ENCODE measurements at places on chromosomes 5 and 9. TPM values are rescaled to one million over a fixed set of nuclear protein-coding genes. Genes with fewer than 3 reads are reported as not detected.
A peak's percentile ranks its signal among the peaks of the same experiment; 100 is the strongest.

- no peak overlapping the region for H3K4me3 ChIP-seq
- H3K4me1 ChIP-seq = peaks cover 11% of the 10 kb centered on the region
- no peak overlapping the region for H3K27ac ChIP-seq
- no peaks in the 10 kb centered on the region for H3K36me3 ChIP-seq
These were observed 8.8 kb downstream of the GARNL3 start for GRCh38 chr9:127273326-127273725.

- H3K27me3 ChIP-seq = no peaks in the 10 kb centered on the region
- no peak for DNase-seq
- no peaks in the 10 kb centered on the region for H3K36me3 ChIP-seq
- no peak overlapping the region for H3K27ac ChIP-seq
- no peaks in the 10 kb centered on the region for H3K4me1 ChIP-seq
- no peak overlapping the region for H3K4me3 ChIP-seq
These were observed 279.2 kb downstream of the DMAC1 start for GRCh38 chr9:7520396-7520795.

- DNase-seq = no peak
- H3K36me3 ChIP-seq = no peaks in the 10 kb centered on the region
- no peak overlapping the region for H3K27ac ChIP-seq
These were observed 74.1 kb upstream of the ELL2 start for GRCh38 chr5:96035796-96036195.

DNA sequence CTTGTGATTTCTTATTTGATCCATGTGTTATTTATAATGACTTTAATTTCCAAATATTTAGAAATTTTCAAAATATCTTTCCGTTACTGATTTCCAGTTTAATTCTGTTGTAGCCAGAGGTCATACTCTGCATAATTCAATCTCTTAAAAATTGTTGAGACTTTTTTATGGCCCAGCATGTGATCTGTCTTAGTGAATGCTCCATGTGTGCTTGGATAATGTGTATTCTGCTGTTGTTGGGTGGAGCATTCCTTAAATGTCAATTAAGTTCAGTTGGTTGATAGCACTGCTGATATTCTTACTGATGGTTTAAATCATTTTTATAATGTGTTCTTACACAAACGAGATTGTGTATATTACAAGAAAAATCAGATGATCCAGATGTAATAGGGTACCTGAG, 180.8 kb downstream of the RGS3 start:
- no peaks in the 10 kb centered on the region for H3K4me1 ChIP-seq
- no peaks in the 10 kb centered on the region for H3K27me3 ChIP-seq
- no peak for DNase-seq
- no peaks in the 10 kb centered on the region for H3K36me3 ChIP-seq

The VLDLR gene
- total RNA-seq = 31.5 TPM

The OGN gene
- total RNA-seq = 16.4 TPM

DNA sequence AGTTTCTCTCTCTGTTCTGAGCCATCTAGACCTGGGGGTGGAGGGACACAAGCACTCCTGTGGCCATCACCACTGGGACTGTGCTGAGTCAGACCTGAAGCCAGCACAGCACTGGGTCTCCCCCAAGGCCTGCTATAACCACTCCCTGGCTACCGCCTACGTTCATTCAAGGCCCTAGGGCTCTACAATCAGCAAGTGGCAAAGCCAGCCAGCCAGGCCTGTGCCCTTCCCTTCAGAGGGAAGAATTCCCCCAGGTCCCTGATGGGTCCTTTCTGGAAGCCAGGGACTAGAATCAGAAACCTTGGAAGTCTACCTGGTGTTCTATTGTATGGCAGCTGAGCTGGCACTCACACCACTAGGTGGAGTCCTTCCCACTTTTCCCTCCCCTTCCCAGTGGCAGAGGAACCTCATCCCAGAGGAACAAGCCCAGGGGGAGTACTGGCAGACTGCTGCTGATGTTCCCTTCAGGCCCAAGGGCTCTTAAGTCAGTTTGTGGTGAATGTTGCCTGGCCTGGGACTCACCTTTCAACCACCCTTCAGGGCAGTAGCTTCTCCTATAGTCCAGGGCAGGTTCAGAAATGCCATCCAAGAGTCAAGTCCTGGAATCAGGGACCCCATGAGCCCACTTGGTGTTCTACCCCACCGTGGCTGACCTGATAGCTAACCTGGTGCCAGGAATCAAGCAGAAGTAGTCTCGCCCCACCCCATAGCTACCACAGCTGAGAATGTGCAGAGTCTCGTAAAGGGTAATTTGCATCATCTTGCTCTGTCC, 20.0 kb downstream of the JMY start:
- no peaks in the 10 kb centered on the region for H3K27me3 ChIP-seq
- no peak overlapping the region for H3K27ac ChIP-seq
- DNase-seq = no peak
- H3K4me3 ChIP-seq = no peak overlapping the region

- no peak overlapping the region for H3K4me3 ChIP-seq
- no peak overlapping the region for H3K27ac ChIP-seq
- DNase-seq = no peak
- H3K4me1 ChIP-seq = peaks cover 5% of the 10 kb centered on the region
- no peaks in the 10 kb centered on the region for H3K27me3 ChIP-seq
These were observed 127.2 kb upstream of the CXCL14 start for GRCh38 chr5:135705941-135706466.

- no peak overlapping the region for H3K4me3 ChIP-seq
- no peak for DNase-seq
- H3K27ac ChIP-seq = no peak overlapping the region
- 0 out of 2 replicates have a peak, but pooled peaks cover 6% of the 10 kb centered on the region for H3K36me3 ChIP-seq
- H3K27me3 ChIP-seq = no peaks in the 10 kb centered on the region
These were observed 55.6 kb downstream of the CAMSAP1 start for GRCh38 chr9:135851748-135852147.

- H3K4me1 ChIP-seq = no peaks in the 10 kb centered on the region
- H3K36me3 ChIP-seq = no peaks in the 10 kb centered on the region
- H3K27ac ChIP-seq = no peak overlapping the region
- no peak for DNase-seq
- H3K27me3 ChIP-seq = no peaks in the 10 kb centered on the region
These were observed 49.6 kb downstream of the SERINC5 start for GRCh38 chr5:80206282-80206681.

- no peak for DNase-seq
- no peaks in the 10 kb centered on the region for H3K27me3 ChIP-seq
- H3K4me3 ChIP-seq = no peak overlapping the region
- no peaks in the 10 kb centered on the region for H3K4me1 ChIP-seq
- H3K27ac ChIP-seq = no peak overlapping the region
These were observed 138.1 kb downstream of the TMEM167A start for GRCh38 chr5:82938901-82939725.

GRCh38 chr9:33294670-33295432, 4.5 kb downstream of the NFX1 start:
- H3K4me1 ChIP-seq = peaks cover 84% of the 10 kb centered on the region
- peak overlapping the region; percentile 97 for H3K27ac ChIP-seq

The DNAH5 gene
- total RNA-seq = not detected

DNA sequence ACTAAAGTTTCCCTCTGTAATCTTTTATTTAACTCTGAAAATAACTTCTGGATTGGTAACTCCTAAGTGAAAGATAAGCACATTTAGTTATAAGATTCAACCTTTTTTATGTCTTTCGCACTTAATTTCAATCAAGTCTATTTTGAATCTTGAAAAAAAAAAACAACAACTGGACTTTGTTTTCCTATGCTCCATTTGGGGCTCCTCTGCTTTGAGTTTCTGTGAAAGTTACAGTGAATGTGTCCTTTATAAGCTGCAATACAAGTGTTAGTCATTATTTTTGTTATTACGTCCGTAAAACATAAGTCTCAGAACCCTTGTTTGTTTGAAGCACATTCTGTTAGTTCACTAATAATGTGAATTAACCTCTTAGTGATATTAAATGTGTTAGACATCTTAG, 276.8 kb downstream of the ADAMTS6 start:
- H3K27ac ChIP-seq = no peak overlapping the region
- DNase-seq = no peak
- H3K36me3 ChIP-seq = no peaks in the 10 kb centered on the region
- no peaks in the 10 kb centered on the region for H3K4me1 ChIP-seq

DNA sequence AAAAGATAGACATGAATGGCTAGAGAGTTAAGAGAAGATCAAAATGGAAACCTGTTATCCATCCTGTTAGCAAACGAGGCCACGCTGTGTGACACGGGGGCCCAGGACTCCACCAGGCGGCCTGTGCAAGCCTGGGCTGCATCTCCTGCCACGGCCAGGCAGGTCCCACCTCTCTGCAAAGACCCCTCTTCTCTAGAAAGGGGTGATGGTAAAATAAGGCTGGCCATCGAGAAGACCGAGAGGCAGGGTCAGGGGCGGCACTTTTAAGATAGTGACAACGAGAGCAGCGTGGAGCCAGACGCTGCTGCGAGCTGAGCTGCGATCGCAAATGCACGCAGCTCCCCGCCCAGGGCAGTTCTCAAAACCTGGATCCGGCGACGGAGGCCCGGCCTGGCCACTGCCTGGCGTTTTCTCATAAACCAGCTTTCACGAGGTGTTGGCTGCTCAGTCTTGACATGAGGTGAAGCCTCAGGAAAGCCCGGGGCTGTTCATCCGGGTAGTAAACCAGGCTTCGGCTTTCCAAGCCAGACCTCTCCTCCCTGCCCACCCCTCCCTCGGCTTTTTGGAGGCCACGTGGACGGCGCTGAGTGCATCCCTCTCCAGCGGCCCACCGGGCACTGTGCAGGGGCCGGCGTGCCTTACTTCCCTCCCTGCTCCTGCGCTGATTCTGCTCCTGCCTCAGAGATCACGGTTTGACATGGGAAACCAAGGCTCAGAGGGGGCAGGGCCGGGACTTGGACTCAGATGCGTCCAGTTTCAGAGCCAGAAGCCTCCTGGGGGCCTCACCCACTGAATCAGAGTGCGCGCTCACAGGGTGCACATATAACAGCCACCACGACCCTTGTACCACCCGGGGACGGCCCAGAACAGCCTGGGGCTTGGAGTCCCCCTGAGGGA, 151.6 kb upstream of the PHYKPL start:
- no peak overlapping the region for H3K27ac ChIP-seq
- no peaks in the 10 kb centered on the region for H3K36me3 ChIP-seq
- H3K4me1 ChIP-seq = no peaks in the 10 kb centered on the region
- DNase-seq = no peak
- no peaks in the 10 kb centered on the region for H3K27me3 ChIP-seq

GRCh38 chr5:66518753-66519152, 77.4 kb upstream of the MAST4 start:
- H3K27me3 ChIP-seq = no peaks in the 10 kb centered on the region
- peaks cover 36% of the 10 kb centered on the region for H3K4me1 ChIP-seq
- H3K36me3 ChIP-seq = no peaks in the 10 kb centered on the region
- H3K27ac ChIP-seq = no peak overlapping the region
- H3K4me3 ChIP-seq = no peak overlapping the region
- DNase-seq = no peak

The IRX2 gene
- not detected for total RNA-seq

- H3K27me3 ChIP-seq = no peaks in the 10 kb centered on the region
- no peak overlapping the region for H3K4me3 ChIP-seq
- DNase-seq = no peak
- peak overlapping the region; percentile 98 for H3K27ac ChIP-seq
- H3K36me3 ChIP-seq = peaks cover 50% of the 10 kb centered on the region
- peaks cover 97% of the 10 kb centered on the region for H3K4me1 ChIP-seq
These were observed 25.7 kb downstream of the RC3H2 start for GRCh38 chr9:122879443-122879842.

DNA sequence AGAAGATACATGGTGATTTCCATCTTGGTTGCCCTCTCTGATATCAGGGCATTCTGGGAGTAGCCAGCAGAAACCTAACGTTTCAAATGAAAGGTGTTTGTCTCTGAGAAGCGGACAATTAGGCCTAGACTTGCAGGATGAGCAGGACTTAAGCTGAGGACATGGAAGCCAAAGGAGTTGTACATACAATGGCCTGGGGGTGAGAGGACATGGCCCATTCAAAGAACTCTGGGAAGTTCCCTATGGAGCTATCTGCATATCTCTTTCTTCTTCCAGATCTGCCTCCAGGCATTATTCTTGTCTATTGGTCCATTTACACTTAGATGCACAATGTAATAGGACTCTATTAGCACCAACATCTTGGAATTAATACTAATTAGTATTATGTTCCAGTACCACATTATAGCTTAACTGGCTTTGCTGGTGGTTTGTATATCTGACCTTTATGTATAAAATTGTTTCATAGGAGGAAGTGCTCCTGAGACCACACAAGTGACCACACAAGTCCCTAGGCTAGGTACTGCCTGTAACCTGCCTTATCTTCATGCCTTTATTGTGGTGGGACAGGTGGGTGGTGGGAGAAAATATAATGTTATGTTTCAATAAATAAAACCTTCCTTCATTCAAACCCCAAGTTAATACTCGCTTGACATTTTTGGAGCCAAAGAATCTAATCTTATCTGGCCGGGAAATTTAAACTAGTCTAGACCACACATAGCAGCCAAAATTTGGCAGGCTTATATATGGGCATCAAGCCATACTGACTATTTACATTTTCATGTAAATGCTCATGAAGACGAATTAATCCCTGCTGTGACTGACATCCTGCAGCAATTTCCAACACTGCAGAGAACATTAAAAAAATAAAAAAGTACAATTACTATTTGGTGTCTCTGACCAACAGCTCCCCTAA, 52.1 kb upstream of the EQTN start:
- no peaks in the 10 kb centered on the region for H3K27me3 ChIP-seq
- no peak for DNase-seq
- peaks cover 14% of the 10 kb centered on the region for H3K4me1 ChIP-seq
- H3K4me3 ChIP-seq = no peak overlapping the region
- no peak overlapping the region for H3K27ac ChIP-seq

- no peaks in the 10 kb centered on the region for H3K4me1 ChIP-seq
- no peaks in the 10 kb centered on the region for H3K27me3 ChIP-seq
- H3K4me3 ChIP-seq = no peak overlapping the region
- no peak for DNase-seq
- no peak overlapping the region for H3K27ac ChIP-seq
- no peaks in the 10 kb centered on the region for H3K36me3 ChIP-seq
These were observed 154.6 kb downstream of the IZUMO3 start for GRCh38 chr9:24391095-24391494.

The TRPM6 gene
- total RNA-seq = not detected

GRCh38 chr5:113678924-113679575, 165.6 kb downstream of the YTHDC2 start:
- H3K27me3 ChIP-seq = no peaks in the 10 kb centered on the region
- no peaks in the 10 kb centered on the region for H3K36me3 ChIP-seq
- H3K4me3 ChIP-seq = no peak overlapping the region
- no peaks in the 10 kb centered on the region for H3K4me1 ChIP-seq

The HAVCR2 gene
- not detected for total RNA-seq

- H3K27me3 ChIP-seq = no peaks in the 10 kb centered on the region
- no peak for DNase-seq
- no peak overlapping the region for H3K4me3 ChIP-seq
- no peaks in the 10 kb centered on the region for H3K4me1 ChIP-seq
These were observed 149.7 kb upstream of the EFNA5 start for GRCh38 chr5:107820429-107820828.

GRCh38 chr9:35691757-35692301, 2.1 kb upstream of the TPM2 start:
- peaks cover 10% of the 10 kb centered on the region for H3K36me3 ChIP-seq
- H3K27me3 ChIP-seq = no peaks in the 10 kb centered on the region
- H3K4me3 ChIP-seq = no peak overlapping the region
- peaks cover 3% of the 10 kb centered on the region for H3K4me1 ChIP-seq

The FOXD1 gene
- total RNA-seq = 0.54 TPM

GRCh38 chr9:121684381-121685145, 33.1 kb downstream of the DAB2IP start:
- DNase-seq = peak; percentile 76
- H3K27me3 ChIP-seq = no peaks in the 10 kb centered on the region
- no peaks in the 10 kb centered on the region for H3K36me3 ChIP-seq
- H3K4me3 ChIP-seq = no peak overlapping the region
- no peaks in the 10 kb centered on the region for H3K4me1 ChIP-seq

The IFNA21 gene
- not detected for total RNA-seq

The OTP gene
- not detected for total RNA-seq

- H3K4me3 ChIP-seq = no peak overlapping the region
- H3K27me3 ChIP-seq = no peaks in the 10 kb centered on the region
These were observed 117.8 kb upstream of the OSMR start for GRCh38 chr5:38728029-38728428.
